MG63 (cell line): ENCODE measurements at places on chromosomes 4 and X.

DNA sequence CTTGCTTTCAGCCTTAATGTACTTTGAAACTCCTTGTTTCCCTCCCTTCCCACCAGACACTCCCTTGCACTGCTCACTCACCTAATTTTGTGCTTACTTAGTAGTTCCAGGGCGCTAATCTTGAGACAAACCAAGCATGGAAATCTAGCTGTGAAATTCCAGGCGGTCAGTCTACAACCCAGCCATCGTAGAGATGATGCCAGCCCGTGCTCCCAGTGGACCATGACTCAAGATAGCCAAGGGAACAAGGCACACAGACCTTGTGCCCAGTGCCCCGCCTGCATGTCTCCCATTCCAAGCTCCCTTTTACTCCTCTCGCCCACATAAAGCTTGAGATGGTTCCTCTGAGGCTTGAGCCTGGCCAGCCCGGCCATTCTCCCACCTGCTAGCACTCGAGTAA, 11.1 kb downstream of the TREX2 start:
- DNase-seq: no peak

GRCh38 chr4:160894809-160895208, 1269.0 kb downstream of the FSTL5 start:
- DNase-seq: no peak

- DNase-seq: peak; percentile 15
Observed at GRCh38 chrX:109889289-109890006, 113.5 kb upstream of the TMEM164 start.

- DNase-seq: no peak
Observed at GRCh38 chr4:19508442-19508841, 743.3 kb upstream of the SLIT2 start.

DNA sequence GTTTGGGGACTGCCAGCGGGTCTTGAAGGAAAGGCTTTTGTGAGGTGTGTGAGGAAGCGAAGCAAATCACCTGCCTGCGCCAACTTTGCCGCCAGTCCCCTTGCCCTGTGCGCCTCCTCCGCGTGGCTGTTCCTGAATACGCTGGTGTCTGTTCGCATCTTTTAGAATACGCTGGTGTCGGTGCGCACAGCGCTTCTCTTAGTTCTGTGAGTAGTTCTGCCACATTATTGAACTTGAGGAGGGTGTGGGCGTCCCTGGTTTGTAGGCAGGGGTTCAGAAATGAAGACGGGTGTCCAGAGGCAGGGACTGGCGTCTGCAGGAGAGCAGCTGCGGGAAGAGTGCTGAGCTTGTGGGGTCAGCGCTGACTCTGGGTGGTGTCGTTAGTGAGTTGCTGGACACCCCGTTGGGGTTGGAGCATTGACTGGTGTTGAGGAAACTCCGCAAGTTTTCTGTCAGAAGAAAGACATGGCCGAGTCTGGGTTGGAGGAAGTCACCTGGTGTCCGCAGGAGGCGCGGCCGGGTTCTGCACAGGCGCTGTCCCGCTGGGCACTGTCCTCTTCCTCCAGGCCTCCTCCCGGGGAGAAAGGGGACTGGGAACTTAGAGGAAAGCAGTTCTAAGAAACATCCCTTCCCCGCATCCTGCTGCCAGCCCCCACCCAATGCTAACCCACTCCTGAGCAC, 930 bp downstream of the ZNF718 start:
- DNase-seq: peak; percentile 28

- peak; percentile 1 for DNase-seq
Observed at GRCh38 chr4:144709159-144709558, 63.2 kb downstream of the HHIP start.

DNA sequence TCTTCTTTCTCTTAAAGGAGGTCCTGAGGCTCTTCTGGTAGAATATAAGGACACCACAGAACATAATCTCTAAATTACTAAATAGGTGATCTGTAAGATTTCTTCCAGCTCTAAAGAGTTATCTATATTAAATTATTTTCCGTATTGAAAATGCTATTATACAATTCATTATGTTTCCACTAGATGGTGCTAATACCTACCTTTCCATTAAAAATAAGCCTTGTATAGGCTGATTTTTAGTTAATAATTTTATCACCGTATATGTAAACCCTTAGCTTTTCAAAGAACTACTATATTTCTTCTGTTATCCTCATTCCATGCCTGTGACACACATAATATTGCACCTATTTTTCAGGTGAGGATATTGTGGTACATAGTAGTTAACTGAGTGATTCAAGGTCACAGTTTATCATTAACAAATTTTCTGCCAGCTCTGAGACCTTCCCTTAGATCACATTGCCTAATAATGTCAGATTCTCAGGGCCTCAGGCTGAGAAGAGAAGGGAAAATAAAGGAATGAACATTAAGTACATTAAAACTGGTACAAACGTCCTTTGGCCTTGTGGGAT, 138.8 kb downstream of the TEX11 start:
- no peak for DNase-seq

- peak; percentile 78 for DNase-seq
Observed at GRCh38 chr4:1177274-1178141, 5.1 kb upstream of the SPON2 start.

GRCh38 chr4:180960743-180961401, 1282.3 kb upstream of the TENM3 start:
- no peak for DNase-seq

- no peak for DNase-seq
Observed at GRCh38 chrX:25519258-25519657, 503.5 kb upstream of the ARX start.

- DNase-seq: no peak
Observed at GRCh38 chr4:173051716-173052115, 116.9 kb upstream of the GALNT7 start.

GRCh38 chrX:143429131-143429530, 88.1 kb downstream of the SPANXN3 start:
- DNase-seq: peak; percentile 5

GRCh38 chrX:148588649-148589310, 88.4 kb downstream of the AFF2 start:
- DNase-seq: no peak

- DNase-seq: no peak
Observed at GRCh38 chrX:107207089-107207488, 678 bp downstream of the DNAAF6 start.

DNA sequence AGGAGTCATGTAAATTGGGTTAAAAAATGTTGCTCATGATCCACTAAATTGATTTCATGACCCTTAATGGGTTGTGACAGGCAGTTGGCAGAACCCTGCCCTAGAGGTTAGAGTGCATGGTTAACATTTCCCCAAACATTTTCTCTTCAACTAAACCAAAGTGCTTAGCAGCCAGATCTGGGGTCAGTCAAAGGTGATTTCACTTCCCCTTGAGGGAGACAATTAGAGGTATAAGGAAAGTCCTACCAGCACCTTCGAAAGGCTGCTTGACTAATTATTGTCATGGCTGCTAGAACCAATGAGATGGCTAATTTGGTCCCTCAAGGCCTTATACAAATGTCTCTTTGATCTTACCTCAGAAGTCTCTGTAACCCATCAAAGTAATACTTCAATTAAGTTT, 30.9 kb upstream of the INTS6L start:
- DNase-seq: no peak

DNA sequence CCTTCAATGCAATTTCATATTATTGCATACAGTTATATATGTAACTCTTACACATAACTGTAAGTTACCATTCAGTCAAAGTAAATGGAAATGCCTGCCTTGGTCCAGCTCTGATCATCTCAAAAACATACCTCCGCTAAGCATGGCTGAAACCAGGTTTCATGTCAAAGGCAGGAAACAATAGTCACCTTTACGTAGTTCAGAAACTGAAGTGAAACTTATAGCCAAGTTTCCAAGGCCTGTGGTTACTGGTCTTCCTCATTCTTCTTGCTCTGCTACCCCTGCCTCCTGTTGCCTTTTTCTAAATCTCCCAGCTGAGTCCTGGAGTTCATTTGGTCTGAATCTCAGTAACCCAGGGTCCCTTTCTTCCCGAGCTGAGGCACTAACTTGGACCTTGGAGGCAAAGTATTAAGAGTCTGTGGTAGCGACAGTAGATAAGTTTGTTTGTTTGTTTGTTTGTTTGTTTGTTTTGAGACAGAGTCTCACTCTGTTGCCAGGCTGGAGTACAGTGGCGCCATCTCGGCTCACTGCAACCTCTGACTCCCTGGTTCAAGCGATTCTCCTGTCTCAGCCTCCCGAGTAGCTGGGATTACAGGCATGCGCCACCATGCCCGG, 30.8 kb downstream of the DAPP1 start:
- DNase-seq: no peak

DNA sequence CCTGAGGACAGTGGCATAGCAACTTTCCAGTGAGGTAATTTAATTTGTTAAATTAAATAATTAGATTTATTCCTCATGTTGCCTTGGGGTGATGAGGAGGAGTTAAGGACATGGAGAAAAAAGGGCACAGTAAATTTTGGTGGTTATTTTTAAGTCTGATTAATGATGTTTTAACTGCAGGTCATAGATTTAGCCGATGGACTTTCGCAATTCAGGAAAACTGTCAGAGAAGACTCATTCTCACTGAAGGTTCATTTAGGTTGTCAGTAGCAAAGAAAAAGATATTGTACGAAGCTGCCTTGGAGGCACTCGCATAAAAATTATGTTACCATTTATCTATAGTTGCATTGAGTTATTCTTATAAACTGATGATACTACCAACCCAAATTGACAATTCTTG, 164.2 kb upstream of the PITX2 start:
- DNase-seq: no peak

DNA sequence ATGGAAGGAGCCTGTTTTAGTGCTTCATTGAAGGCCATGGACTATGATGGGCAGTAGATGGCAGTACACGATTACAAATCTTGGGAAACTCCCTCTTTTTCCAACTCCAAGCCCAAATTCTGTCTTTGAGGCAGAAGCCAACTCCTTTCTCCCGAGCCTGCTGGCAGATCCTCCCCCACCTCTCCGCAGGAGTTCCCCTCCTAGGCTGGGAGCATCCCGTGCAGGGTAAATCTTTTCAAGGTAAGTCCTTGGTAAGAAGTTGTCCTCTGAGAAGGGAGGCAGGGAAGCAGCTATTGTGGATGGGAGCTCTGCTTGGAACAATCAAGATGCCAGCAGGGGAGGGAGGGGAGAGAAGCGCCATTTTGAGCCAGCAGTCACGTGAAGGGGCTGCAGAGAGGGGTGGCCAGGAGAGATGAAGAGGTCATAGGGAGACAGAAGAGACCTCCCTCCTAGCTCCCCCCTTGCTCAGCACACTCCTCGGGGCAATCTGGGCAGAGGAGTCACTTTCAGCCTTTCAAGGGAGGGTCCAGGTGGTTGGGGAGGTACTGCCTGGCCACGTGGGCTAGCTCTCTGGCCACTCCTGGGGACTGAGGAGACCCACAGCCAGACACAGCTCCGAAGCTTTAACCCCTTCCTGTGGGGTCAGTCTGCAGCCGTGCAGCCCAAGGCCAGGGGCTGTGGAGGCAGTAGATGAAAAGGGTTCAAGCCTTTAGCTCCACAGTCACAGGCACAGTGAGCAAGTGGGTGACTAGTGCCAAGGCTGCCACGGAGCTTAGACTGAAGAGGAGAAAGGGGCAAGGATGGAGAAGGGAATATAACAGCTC, 9.6 kb downstream of the CC2D2A start:
- DNase-seq: peak; percentile 39

- DNase-seq: peak; percentile 7
Observed at GRCh38 chrX:73214426-73215094, at the start of gene NAP1L2. NAP1L2 (minus strand) TSS chrX:73214851; CDS start chrX:73214492, 359 bp downstream.

DNA sequence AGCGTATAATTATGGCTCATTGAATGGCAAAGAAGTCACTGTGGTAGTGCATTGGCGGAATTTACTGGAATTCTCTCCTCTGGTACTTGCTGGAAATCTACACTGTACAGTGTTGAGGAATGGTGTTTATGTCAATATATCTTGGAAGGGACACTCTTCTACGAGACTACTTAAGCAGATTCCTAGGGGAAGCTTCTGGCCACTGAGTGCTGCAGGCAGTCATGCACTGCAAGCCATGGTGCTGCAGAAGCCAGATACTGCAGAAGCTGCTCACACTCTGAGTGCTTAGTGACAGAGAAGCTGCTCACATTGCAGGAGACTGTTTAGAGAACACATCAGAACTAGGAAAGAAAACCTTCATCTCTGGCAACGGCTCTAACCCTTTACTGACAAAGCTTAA, 725.0 kb downstream of the CCSER1 start:
- no peak for DNase-seq

- no peak for DNase-seq
Observed at GRCh38 chrX:9122519-9123245, 88.8 kb upstream of the FAM9B start.

- DNase-seq: no peak
Observed at GRCh38 chr4:39339968-39340367, 26.2 kb downstream of the RFC1 start.

- DNase-seq: no peak
Observed at GRCh38 chr4:2786794-2787229, 6.1 kb upstream of the SH3BP2 start.

DNA sequence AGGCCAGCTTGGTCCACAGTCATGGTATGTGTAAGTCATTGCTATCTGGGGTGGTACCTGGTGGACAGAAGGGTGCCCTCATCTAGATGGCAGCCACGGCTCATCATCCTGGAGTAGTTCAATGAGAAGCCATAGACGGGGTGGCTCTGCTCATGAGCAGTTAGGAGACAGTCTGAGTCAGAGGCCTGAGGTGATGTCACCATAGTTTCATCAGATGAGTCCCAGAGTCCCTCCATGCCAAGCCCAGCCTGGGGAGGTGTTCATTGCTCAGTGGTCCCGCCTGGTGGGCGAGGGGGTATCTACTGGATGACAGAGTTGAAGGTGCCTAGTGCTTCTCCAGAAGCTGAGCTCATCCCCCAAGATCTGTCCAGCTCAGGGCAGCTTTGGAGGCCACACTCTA, 49.8 kb downstream of the DLG3 start:
- DNase-seq: peak; percentile 3

DNA sequence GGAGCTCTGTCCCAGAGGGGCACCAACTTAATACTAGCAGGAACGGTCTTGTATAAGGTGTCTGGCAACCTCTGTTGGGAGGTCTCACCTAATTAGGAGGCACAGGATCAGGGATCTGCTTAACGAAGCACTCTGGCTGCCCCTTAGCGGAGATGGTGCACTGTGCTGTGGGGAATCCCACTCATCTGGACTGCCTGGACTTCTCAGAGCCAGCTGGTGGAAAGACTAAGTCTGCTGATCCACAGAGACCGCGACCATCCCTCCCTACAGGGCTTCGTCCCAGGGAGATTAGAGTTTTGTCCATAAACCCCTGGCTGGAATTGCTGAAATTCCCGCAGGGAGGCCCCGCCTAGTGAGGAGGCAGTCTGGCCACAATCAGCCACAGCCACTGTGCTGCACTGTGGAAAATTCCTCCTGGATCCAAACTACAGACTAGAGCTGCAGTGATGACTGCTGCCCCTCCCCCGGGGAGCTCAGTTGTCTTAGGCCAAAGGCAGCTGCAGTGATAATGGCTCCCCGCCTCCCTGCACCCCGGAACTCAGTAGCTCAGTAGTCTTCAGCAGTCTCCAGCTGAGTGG, 22.0 kb upstream of the ZCCHC4 start:
- DNase-seq: no peak
